HuH-7 (cell line): ENCODE measurements at places on chromosomes 7 and 10.
A peak's percentile ranks its signal among the peaks of the same experiment; 100 is the strongest.

DNA sequence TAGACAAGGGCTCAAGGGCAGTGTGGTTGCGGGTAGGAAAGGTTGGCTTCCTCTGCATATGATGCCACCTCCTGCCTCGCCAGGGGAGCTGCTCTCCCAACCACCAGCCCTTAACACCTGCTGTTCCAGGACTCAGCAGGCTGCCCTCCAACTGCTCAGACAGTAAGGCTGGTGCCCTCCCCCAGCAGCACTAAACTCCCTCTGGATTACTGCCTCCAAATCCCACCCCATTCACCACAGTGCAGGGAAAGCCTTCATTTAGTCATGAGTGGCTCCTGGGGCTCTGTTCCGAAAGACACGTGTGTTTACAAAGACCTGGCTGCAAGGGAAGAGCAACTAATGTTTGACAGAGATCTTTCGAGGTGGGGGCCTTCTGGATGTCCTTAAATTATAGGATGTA, 437.2 kb upstream of the MKI67 start:
- DNase-seq: no peak

DNA sequence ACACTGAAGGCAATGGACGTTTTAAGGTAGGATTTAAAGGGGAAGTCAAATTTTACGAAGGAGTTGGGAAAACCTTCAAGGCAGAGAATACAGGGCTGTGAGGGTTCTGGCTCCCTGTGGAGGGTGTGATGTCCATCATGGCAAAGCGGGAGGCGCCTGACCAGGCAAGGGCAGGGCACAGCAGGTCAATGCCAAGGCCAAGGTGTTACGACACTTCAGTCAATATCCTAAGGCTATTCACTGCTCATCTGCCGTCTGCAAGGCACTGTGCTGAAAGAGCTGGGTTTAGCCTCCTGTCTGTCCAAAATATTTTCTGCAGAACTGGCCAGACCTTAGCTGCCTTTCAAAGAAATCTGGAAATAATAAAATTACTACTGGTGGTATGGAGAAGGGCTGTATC, 297.9 kb upstream of the MGMT start:
- DNase-seq: no peak

- DNase-seq: no peak
Observed at GRCh38 chr7:157446322-157446721, 109.5 kb downstream of the DNAJB6 start.

DNA sequence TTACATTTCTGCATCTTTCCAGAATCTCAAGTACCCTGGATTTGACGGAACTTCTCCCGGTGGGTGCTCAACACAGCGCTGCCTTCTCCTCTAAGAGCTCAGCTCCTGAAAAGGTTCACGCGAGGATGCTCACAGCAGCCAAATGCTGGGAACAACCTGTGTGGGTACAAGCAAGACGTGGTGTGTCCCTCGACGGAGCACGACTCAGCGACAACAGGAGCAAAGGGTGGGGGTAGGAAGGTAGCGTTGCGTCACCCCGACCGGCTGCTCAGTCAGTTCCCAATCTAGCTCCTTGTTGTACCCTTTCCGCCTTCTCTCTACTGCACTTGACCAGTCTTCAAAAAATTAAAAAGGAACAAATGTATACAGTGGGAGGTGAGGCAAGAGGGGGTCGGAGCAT, 117.3 kb downstream of the PTPRN2 start:
- DNase-seq: no peak

DNA sequence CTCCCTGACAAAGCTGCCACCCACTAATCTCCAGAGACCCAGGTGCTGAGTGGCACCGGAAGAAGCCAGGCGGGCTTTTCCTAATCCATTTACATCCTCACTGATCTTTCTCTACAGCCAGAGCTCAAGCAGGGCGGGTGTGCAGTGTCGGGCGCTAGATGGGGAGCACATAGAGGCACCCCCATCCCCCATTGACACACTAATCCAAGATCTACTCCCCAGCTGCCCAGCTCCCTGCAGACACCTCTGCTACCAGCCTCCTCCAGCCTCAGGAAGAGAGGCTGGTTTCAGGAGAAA, 22.2 kb downstream of the FRMPD2 start:
- DNase-seq: no peak

DNA sequence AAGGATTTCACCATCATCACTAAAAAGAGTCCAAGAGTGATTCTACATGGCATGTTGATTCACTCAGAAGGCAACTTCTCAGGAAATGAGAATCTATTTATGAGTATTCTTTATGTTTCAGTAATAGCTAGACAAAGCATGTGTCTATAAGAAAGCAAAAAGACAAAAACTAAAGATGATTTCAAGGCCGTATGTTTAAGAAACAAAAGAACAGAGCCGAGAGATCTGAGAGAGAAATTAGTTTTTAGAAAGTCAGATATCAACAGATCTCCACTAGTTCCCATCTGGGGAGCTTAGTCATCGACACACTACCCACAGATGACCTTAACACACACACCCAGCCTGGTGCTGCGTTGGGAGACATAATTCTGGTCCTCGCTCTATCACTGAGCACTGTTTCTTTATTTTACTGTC, 21.0 kb downstream of the PIP4K2A start:
- DNase-seq: no peak

DNA sequence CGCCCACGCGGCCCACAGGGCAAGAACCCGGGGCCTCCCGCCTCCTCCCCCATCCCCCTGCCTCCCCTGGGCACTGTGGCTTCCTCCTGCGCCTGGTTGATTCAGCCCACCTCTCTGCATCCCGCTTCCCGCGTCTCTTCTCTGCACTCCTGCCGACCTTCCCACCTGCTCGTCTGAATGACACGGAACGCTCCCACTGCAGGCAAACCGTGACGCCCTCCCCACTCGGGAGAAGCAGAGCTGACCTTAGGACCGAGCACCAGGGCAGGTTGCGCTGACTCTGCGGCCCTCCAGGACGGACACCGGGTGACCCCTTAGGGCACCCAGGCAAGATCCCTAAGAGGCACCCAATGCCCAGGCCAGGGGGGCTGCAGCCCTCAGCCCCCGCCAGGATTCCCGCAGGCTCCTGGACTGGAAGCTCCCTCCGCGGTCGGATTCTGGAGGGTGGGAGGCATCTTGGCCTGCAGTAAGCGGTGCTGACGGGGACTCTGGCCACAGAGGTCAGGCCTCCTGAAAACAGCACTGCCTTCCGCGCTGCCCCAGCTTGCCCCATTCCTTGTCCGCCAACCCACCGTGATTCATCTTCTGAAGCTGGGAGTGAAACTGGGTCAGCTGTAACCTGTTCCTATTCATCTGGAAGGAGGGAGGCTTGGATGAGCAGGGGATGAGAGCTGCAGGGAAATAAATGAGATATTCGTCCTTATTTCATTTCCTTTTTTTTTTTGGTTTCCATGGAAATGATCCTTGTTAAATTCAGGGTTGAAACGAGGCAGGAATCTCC, 990 bp downstream of the CALML3 start:
- DNase-seq: no peak

GRCh38 chr10:98363220-98363619, 51.8 kb downstream of the PYROXD2 start:
- DNase-seq: no peak

GRCh38 chr10:123645615-123646014, 20.5 kb upstream of the GPR26 start:
- no peak for DNase-seq

DNA sequence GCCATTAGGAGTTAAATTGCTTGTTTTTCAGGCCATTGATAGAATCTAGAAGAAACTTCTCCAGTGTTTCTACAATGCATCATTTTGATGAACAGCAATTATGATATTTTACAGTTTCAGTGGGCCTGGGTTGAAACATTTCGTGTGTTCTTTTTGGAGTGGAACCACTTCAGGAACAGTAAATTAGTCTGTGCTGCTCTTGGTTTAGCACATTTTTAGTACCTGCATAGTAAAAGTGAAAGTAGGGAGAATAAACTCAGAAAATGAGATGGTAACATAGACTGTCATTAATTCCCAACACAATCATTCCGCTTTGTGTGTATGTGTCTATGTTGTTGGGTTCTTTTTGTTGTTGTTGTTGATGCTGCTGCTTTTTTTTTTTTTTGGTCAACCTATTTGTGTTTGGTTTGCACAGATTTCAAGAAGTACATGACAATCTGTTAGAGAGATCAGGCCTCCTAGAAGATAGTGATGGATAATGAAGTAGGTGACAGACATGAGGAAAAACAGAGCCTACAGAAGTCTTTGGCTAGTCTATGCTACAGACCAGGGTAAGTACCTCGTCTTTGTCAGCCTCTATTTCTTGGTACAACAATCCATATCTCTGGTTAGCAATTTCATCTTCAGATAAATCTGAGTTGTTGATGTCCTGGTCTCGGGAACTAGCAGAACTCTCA, 154.0 kb upstream of the TARP start:
- DNase-seq: no peak

DNA sequence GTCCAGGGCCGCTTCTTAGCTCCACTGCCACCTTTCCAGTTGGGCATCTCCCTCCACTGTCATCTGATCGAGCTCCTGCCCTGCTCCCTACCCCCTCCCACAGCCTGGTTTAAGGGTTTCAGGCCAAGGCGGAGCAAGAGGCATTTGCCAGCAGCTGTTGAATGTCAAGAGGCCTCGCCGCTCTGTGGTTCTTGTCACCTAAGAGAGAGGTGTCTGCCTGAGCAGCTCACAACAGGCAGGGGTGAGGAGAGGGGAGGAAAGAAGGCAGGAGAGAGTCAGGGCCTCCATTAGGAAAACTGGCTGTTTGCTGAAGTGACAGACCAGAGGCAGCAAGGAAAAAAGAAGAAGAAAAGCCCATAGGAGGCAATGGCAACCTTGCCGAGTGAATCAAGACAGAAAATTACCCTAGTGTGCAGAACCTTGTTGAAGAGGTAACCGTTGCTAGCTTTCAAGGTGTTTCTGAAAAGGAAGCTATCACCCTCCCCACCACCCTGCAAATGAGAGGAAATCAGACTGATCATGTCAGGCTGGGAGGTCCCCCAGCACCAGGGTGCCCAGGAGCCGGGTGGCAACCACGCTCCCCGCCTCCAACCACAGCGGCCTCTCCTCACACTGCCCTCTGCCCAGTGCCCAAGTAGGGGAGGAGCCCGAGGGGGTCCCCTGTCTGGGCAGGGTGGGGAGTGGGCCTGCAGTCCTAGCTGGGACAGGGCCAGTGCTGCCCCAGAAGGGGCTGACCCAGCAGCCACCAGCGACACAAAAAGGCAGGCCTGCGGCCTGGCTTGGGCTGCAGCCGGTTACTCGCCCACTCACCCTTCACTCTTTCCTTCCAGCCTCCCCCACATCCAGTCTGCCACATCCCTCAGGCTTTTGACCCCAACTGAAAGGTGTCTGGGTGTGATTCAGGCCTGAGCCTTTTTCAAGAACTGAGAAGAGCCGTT, 7.1 kb downstream of the GATA3 start:
- no peak for DNase-seq

DNA sequence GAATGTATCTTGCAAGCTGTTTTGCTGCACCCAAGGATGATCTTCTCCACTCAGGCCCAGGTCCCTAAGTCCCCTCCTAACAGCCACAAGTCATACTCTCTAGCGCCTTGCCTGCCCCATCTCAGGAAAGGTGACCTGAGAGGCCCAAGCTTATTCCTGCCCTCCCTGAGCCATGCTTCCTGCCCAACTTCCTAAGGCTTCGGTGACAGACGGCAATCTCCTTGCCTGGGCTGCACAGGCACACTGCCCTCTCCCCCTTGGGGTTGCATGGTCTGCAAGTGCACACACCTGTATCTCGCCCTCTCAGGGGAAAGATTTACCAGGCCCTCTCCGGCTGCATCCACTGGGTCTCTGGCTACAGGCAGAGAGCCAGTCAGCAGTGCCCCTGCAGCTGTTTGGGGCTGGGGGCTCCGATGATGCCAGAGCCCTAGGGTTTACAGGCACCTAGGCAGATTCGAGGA, 771 bp upstream of the ADIRF start:
- peak; percentile 3 for DNase-seq

DNA sequence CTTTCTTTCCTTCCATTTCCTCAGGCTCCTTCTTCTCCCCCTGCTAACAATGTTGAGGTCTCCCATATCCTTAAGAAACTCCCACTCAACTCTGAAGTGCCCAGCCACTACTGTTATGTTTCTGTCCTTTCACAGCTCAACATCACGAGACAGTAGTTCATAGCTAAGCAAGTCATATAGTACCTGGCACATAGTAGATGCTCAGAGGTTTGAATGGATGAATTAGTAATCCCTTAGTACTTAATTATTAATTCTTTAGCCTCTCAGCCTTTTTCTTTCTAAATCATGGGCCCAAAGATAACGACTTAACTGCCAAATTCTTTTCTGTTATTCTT, 22.6 kb downstream of the CSGALNACT2 start:
- DNase-seq: no peak

DNA sequence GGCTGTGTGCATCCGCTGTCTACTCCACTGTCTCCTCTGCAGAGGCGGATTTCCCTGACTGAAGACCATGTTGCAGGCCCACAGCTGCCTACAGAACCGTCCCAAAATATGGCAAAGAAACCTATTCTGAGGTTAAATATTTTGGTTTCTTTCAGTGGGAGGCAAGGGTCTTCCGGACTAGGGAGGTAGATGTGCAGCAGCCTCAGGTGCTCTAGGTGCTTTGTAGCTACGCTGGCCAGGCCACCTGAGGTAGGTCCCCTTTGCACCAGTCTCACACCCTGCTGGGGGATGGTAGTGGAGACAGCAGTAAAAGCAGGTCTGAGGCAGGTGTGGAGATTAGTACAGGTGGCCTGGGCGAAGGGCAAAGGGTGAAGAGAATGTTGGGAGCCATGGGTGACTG, 8.2 kb upstream of the PILRB start:
- DNase-seq: no peak

- no peak for DNase-seq
Observed at GRCh38 chr10:114575417-114576131, 82.5 kb downstream of the ABLIM1 start.

GRCh38 chr10:83193026-83193425, 946.3 kb upstream of the GHITM start:
- DNase-seq: no peak

- DNase-seq: no peak
Observed at GRCh38 chr10:113539789-113540188, 13.1 kb upstream of the HABP2 start.

GRCh38 chr10:93816123-93816747, 58.5 kb downstream of the LGI1 start:
- peak; percentile 44 for DNase-seq

GRCh38 chr7:40876601-40877000, 741.8 kb downstream of the SUGCT start:
- DNase-seq: no peak

- no peak for DNase-seq
Observed at GRCh38 chr7:35571611-35572240, 123.2 kb downstream of the HERPUD2 start.

DNA sequence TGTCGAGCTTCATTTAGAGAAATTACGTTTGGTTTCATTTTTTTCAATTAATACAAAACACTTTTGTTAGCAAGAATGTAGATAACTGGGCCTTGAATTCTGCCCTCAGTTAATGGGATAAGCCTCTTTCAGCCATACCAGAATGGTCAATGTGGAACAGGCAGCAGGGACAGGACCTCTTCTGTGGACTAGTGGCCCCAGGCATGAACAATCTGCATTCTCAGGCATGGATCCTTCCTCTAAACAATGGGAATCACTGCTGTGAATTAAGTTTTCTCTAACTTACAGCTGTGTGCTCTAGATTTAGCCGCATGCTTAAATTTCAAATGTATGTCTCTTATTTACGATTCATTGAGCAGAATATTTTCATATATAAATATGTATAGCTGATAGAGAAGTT, 237.7 kb upstream of the PRKCQ start:
- DNase-seq: no peak

- no peak for DNase-seq
Observed at GRCh38 chr7:101550641-101551541, 78.2 kb downstream of the MYL10 start.

- DNase-seq: no peak
Observed at GRCh38 chr10:131166486-131166885, 145.0 kb downstream of the TCERG1L start.

GRCh38 chr7:155660758-155661093, 16.3 kb downstream of the RBM33 start:
- DNase-seq: no peak
